SHP77 treated with DMSO at 0.1 percent for 48 hours (cell line): ENCODE measurements at places on chromosomes 3 and 15.

- no peak for DNase-seq
Measured at GRCh38 chr15:81002009-81002330, 1.2 kb downstream of the TLNRD1 start.

GRCh38 chr3:133426721-133427120 is 26.9 kb downstream of the BFSP2 start:
- DNase-seq, result no peak

DNA sequence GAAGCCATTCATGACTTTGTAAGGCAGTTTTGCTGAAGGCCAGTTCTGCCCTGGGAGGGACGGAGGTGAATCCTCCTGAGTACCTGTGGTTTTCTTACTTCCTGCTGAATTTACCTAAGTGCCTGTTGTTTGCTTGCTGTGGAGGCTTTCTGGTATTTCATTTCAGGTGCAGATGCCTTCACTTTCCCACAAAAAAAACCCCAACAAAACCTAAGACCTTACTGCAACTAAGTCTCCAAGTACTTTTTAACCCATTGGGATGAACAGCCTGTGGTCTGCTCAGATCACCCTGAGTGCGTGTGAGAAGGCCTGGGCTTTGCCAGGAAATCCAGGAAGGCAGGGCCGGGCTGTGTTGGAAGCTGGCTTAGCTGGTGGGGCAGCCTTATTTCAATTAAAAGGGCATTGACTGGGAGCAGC is 65.3 kb downstream of the IGF1R start:
- DNase-seq, result no peak

GRCh38 chr3:23079976-23080375 is 123.2 kb upstream of the UBE2E2 start:
- DNase-seq, result no peak

- DNase-seq, result no peak
Measured at GRCh38 chr15:36529296-36530011, 50.0 kb upstream of the CDIN1 start.

- no peak for DNase-seq
Measured at GRCh38 chr3:168862466-168862865, 766.7 kb upstream of the GOLIM4 start.

DNA sequence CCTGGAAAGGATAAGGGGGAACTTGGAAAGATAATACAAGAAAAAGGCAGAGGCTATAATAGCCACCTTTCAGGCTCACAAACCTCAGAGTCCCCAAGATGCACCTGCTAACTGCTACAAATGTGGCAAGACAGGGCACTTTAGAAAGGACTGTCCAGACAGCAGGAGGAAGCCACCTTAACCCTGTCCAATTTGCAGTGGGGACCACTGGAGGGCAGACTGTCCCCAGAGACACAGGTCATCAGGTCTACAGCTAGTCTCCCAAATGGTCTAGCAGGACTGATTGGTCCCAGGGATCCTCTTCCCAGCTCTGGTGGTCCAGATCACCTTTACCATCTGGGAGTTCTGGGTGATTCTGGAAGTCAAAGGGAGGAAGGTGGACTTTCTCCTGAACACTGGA is 882.5 kb upstream of the GBE1 start:
- DNase-seq, result no peak

DNA sequence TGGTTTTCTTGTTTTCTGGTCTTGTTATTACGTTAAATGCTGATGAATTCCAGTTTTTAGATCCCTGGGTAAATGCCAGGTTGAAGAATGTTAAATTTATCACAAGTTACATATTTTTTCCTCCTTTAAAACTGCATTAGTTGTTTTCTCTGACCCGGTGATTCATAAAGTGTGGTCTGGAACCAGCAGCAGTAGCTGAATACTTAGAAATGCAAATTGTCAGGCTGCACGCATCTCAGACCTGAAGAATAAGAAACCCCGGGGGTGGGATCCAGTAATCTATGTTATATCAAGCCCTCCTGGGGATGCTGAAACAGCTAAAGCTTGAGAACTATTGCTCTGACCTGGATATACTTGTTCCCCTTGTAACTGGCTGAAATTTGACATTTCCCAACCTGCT is 69.1 kb downstream of the PEX5L start:
- DNase-seq, result no peak

GRCh38 chr15:99123713-99124451 is 19.0 kb downstream of the SYNM start:
- DNase-seq, result peak; percentile 31

GRCh38 chr3:130772129-130772528 is 25.5 kb upstream of the PIK3R4 start:
- DNase-seq, result no peak

DNA sequence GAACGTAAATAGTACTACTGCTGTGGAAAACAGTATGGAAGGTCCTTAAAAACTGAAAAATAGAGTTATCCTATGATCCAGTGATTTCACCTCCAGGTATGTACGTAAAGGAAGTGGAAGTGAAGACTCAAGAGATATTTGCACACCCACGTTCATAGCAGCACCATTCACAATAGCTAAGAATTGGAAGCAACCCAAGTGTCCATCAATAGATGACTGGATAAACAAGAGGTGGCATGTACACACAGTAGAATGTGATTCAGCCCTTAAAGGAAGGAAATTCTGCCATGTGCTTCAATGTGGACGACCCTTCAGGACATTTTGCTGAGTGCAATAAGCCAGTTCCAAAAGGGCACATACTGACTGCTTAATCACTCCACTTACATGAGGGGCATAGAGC is 188.3 kb downstream of the APBA2 start:
- DNase-seq, result no peak

GRCh38 chr3:53941184-53941583 is 49.5 kb upstream of the SELENOK start:
- DNase-seq, result no peak

- DNase-seq, result no peak
Measured at GRCh38 chr3:159823780-159824179, 164.9 kb upstream of the IL12A start.

- no peak for DNase-seq
Measured at GRCh38 chr3:43073836-43074220, 32.1 kb downstream of the POMGNT2 start.

DNA sequence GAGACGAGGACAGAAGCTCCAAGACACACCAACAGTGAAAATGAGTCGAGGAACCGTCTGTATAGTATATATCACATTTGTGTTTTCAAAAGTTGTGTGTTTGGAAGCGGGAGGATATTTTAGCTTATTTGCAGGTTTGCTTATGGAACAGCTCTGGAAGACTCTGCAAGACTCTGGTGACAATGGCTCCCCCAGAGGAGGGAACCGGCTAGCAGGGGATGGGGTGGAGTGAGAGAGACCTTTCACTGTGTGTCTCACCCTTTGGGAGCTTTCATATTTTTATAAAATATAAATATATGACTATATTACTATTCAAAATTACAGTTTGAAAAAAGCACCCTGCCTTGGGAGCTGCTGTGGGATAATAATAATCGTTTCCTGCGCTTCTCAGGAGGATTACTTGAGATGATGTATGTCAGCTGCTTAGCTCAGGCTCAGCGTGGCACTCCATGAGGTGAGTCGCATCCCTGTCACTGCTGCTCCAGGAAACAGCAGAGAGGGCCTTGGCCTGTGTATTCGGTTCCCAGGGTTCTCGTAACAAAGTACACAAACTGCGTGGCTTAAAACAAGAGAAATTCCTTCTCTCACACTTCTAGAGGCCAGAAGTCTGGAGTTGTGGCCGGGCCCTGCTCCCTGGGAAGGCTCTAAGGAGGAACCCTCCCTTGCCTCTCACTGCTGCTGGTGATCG is 183.9 kb downstream of the FAM43A start:
- DNase-seq, result no peak

- no peak for DNase-seq
Measured at GRCh38 chr3:149621218-149622005, 36.4 kb downstream of the WWTR1 start.

DNA sequence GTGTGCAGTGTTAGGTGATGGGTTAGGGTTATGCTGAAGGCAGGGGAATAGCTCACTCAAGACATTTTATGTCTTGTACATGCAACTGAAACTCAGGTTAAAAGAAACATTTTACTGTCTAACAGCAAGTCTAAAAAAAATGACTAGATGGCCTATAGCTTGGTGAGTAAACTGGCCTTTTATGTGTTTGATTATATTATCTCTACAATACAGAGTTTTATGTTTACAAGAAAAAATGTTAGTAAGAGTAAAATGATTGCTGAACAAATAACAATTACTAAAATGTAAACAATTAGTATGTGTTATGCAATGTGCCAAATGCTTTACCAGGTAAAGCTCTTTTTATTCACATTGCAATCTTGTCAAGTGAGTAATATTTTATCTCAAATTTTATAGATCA is 1039.6 kb downstream of the ROBO2 start:
- DNase-seq, result no peak

DNA sequence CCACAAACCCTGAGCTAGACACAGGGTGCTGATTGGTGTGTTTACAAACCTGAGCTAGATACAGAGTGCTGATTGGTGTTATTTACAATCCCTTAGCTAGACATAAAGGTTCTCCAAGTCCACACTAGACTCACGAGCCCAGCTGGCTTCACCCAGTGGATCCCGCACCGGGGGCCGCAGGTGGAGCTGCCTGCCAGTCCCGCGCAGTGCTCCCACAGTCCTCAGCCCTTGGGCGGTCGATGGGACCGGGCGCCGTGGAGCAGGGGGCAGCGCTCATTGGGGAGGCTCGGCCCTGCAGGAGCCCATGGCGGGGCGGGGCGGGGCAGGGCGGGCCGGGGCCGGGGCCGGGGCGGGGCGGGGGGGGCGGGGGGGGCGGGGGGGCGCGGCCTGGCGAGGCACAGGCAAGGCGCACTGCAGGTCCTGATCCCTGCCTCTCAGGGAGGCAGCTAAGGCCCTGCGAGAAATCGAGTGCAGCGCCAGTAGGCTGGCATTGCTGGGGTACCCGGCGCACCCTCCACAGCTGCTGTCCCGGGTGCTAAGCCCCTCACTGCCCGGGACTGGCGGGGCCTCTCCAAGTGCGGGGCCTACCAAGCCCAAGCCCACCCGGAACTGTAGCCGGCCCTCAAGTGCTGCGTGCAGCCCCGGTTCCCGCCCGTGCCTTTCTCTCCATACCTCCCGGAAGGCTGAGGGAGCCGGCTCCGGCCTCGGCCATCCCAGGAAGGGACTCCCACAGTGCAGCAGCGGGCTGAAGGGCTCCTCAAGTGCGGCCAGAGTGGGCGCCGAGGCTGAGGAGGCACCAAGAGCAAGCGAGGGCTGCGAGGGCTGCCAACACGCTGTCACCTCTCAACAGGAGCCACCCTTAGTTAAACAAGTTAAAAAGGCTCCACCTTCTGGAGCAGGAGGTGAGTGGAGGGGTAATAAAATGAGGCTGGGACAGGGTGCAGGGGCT is 9.8 kb upstream of the TMEM40 start:
- DNase-seq, result no peak

DNA sequence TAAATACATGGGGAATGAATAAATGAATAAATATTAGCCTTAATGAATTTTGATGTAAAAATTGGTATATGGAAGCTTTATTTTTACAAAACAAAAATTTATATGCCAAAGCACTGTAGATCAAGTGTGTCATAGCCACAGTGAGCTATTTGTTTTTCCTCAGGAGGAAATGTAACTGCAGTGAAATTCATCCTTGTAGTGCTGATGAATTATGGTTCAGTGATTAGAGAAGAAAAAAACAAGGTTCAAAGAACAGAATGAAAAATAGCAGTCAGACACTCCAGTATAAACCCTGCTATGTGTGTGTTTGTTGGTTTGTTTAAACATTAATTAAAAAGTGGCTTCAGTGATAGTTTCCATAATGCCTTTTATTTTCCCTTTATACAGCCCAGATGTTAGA is 228.0 kb upstream of the GPR149 start:
- DNase-seq, result no peak

- no peak for DNase-seq
Measured at GRCh38 chr3:197807969-197808587, 17.0 kb downstream of the LRCH3 start.

DNA sequence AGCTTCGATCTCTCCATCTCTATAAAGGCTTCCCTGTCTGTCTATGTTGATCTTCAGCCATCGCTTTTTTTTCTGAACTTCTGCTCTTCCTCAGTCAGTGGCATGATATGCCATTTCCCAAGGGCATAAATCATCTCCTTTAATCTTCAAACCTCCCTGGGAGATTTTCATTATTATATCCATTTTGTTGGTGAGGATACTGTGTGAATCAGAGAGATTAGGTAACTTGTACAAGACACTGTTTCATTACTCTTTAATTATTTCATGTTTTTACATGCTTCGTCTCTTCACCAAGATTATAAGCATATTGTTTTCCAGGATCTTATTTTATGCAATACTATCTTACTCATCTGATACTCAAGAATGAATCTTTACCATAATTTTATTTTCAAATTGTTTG is 124.8 kb upstream of the ATP11B start:
- no peak for DNase-seq

DNA sequence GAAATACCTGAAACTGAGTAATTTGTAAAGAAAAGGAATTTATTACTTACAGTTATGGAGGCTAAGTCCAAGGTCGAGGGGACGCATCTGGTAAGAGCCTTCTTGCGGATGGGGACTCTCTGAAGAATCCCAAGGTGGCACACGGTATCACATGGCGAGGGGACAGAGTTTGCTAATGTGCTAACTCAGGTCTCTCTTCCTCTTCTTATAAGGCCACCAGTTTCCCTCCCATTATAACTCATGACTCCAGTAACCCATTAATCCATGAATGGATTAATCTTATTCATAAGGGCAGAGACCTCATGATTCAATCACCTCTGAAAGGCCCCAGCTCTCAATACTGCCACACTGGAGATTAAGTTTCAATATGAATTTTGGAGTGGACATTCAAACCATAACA is 15.7 kb downstream of the ZBED2 start:
- DNase-seq, result no peak

GRCh38 chr3:130929804-130930203 is 35.9 kb downstream of the ATP2C1 start:
- DNase-seq, result no peak

GRCh38 chr15:77596821-77597803 is 35.6 kb downstream of the LINGO1 start:
- DNase-seq, result no peak
